NCI-H1930 (cell line): ENCODE measurements at places on chromosomes 5 and 9.

DNA sequence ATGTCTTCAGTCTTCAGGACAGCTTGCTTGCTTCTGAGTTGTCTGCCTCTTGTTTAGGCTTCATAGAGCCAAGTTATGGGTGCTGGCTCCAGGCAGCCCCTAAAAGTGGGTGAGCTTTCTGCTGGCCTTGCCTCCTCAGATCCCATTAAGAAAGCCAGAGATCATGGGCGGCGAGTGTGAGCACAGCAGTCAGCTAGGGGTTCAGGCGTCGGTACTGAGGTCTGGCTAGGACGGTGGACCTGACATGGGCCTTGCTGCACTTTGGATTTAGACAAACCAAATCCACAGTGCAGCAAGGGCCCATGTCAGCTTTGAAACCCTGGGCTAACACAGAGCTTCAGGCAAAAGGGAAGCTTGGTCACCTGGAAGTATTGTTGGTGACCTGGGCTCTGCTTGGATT lies 17.6 kb downstream of the PSAT1 start:
- no peak for DNase-seq

DNA sequence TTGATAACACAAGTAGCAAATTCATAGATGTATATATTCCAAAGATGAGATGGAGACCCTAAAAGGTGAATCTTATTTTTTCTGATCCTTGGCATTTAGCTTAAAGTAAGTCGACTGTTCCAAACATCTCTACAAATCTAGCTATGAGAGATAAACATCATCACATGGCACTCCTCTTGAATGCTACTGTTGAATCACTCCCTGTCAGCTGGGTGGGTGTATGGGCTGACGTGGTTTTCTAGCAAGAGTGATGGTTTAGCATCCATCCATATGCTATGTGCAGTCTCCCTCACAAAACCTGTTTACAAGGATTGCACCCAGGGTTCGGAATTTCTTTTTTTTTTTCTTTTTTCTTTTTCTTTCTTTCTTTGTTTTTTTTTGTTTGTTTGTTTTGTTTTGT lies 13.8 kb downstream of the ACO1 start:
- no peak for DNase-seq

GRCh38 chr5:142542906-142543305 lies 143.0 kb downstream of the FGF1 start:
- DNase-seq, result no peak

- DNase-seq, result no peak
Observed at GRCh38 chr5:139985733-139986132, 57.4 kb downstream of the NRG2 start.

- DNase-seq, result no peak
Observed at GRCh38 chr5:114174837-114175236, 187.0 kb upstream of the KCNN2 start.
